ENCODE measurements at places on chromosomes 12 and 14.
A peak's percentile ranks its signal among the peaks of the same experiment; 100 is the strongest.

DNA sequence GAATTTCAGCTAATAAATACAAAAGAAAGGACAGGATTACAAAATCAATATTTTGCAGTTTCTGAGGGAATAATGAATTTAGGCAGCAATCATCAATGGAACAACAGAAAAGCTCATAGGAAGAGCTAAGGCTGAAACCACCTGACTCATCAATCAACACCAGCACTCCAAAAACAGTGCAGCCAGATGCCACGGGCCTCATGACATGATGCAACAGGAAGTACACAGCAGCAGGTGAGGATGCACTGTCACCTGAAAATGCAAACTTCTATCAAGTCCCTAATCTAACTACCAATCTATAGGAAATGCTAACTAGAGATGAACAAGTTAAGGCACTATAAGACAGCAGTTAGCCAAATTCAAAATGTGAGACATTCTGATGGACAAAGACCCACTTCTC lies 21.7 kb downstream of the GNS start:
- DNase-seq: no peak

GRCh38 chr14:93962701-93963601 lies 13.4 kb downstream of the ASB2 start:
- no peak for DNase-seq

DNA sequence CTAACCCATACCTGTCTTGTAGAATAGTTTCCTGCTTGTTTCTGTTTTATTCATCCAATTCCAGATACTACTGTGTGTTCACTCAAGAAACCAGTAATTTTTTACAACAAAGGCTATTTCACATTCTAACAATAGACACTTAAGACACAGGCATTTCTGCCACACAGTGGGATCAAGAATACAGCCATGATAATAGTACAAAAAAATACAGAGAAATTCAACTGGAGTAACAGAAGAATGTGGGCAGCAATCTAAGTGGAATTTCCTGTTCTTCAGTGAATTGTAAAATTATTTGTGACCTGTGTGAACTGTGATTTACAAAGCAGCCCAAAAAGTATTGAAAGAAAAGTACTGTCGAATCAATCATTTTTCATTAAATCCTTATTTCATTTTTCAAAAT lies 282.9 kb downstream of the CCER1 start:
- DNase-seq: no peak

DNA sequence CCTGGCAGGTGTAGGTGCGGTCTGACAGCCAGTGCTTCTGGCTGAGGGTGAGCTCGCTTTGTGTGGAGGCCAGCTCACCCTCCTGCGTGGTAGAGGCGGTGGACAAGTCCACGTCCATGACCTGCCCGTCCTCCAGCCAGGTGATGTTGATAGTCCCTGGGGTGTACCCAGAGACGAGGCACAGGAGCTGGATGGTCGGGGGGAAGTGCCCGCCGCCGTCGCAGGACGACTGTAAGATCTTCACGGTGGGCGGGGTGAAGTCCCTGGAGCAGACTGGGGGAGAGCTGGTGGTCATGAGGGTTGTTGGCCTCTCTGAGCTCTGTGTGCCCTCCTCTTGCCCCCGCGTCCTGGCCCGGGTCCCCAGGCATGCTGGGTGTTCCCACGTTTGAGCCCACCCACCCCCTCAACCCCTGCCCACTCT lies 74.6 kb downstream of the TMEM121 start:
- DNase-seq: no peak

GRCh38 chr12:90010089-90010488 lies 301.5 kb upstream of the ATP2B1 start:
- no peak for DNase-seq

DNA sequence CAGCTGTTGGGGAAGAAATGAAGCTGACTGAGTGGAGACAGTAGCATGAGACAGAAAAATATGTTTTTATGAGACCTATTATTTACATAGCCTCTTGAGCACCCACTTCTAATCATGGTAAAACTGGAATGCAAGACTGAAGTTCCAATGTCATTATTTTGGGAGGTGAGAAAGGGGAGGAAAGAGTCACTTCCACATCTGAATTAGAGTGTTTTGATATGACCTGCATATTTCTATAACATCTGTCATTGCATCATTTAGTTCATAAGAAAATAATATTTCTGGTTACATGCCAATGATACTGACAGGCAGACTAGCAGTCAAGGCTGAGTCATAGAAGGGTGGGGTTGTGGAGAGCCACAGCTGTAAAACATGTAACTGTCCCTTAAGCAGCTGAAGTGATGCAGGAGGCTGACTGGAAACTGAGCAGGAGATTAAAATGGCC lies 26.7 kb downstream of the NTN4 start:
- DNase-seq: peak; percentile 56

- DNase-seq: no peak
Observed at GRCh38 chr12:50927356-50927755, 25.0 kb upstream of the HIGD1C start.

DNA sequence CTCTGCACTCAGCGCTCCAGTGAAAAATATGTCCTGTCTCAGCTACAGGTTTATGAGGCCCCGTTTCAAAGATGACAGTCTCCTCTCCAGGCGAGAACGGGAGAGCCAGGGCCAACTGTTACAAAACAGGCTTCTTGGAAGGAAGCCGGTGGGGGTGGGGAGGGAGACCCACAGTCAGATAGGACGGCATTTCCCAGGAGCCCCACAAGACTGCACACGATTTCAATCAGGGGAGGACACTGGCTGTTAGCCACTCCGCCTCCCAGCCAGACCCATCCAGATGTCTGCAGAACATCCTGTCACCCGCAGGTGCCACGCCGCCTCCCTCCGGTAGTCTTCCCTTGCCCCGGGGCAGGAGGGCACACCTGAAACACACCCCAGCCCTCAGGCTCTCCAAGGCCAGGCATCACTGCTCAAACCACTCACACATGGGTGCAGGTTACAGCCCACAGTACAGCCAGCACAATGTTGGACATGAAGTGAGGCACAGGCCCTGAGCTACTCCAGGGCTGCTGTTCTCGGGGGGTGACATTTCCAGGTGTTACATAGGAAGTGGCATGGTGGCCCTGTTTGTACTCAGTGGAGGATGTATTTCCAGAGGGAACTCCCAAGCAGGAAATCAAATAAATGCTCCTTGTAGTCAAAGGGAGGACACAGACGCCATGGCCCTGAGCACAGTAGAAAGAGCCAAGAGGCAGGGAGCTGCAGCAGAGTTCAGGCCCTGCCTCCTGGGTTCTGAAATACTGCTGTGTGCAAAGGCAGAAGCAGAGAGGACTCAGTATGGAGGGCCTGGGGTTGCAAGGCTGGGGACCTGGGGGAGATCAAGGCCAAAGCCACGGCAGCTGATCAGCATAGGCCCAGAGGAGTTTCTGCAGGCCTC lies 138.1 kb downstream of the BCL11B start:
- DNase-seq: no peak

DNA sequence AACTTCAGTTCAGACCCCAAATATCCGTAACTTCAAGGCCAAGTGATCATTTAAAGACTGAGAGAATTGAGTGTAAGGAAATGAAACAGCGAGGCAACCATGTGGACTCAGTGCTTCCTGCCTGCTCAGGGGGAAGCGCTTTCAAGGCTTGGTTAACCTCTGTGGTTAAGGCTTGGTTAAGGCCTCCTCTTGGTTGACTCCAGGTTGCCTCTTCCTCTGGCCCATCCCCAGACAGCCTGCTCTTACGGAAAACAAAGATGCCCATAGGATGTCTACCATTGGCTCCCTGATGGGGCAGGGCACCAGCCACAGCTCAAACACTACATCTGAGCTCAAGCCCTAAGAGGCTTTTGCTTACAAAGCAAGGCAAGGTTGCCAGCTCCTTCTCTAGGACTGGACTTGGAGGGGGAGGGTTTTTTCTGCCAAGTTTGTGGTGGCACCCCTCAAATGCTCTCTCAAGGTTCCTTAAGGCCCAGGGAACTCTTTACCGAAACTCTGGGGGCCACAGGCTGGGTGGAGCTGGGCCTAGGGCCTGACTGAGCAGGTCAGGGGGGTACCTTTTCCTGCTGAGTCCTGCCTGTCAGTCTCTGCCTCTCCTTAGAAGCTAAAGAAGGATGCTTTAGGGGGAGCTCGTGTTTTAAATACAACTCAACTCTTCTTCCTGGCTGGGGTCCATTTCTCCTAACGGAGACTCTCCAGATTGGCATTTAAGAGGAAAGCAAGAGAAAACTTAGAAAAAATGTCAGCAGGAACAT lies 13.7 kb downstream of the COL2A1 start:
- DNase-seq: no peak

- no peak for DNase-seq
Observed at GRCh38 chr12:120381752-120382419, 12.9 kb upstream of the MSI1 start.

GRCh38 chr12:18496156-18496555 lies 234.8 kb downstream of the PIK3C2G start:
- no peak for DNase-seq

DNA sequence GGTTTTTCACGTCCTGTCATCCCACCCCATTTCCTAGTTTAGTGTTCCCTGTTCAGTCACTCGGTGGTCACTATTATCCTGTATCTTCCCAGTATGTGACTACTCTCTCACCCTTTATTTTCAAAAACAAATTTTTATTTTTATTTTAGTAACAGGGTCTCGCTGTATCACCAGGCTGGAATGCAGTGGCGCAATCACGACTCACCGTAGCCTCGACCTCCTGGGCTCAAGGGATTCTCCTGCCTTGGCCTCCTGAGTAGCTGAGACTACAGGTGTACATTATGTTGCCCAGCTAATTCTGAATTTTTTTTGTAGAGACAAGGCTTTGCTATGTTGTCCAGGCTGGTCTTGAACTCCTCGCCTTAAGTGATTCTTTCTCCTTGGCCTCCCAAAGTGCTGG lies 20.1 kb upstream of the PRICKLE1 start:
- DNase-seq: no peak

DNA sequence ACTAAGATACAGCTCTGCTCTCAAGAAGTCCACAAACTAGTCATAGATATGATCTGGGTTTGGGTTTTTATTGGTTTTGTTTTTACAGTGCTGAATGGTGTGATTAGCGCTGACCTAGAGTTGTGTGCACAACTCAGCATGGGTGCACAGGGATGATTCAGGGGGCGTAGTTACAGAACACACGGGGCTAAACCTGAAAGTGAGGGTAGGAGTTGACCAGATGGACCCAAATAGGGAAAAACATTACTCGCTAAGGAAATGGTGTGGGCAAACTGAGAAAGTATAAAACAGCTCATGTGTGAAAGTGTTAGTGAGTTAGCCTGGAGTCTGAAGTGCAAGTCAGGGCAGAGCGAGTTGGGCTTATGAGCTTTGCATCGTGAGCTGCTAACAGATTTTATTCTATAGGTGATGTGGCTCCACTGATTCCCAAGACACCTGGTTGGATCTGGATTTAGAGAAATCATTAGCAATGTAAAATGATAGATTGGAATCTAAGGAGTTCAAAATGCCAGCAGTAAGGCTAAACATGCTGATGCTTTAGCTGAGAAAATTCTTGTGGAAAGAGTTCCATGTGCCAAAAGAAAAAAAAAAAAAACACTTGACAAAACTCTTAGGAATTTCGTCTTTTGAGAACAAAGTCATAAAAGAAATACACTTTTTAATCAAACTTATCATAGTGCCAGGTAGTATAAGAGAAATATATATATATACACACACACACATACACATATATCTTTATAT lies 134.9 kb downstream of the SLC5A8 start:
- peak; percentile 43 for DNase-seq

- DNase-seq: no peak
Observed at GRCh38 chr12:102939670-102940222, 17.7 kb upstream of the ASCL1 start.

DNA sequence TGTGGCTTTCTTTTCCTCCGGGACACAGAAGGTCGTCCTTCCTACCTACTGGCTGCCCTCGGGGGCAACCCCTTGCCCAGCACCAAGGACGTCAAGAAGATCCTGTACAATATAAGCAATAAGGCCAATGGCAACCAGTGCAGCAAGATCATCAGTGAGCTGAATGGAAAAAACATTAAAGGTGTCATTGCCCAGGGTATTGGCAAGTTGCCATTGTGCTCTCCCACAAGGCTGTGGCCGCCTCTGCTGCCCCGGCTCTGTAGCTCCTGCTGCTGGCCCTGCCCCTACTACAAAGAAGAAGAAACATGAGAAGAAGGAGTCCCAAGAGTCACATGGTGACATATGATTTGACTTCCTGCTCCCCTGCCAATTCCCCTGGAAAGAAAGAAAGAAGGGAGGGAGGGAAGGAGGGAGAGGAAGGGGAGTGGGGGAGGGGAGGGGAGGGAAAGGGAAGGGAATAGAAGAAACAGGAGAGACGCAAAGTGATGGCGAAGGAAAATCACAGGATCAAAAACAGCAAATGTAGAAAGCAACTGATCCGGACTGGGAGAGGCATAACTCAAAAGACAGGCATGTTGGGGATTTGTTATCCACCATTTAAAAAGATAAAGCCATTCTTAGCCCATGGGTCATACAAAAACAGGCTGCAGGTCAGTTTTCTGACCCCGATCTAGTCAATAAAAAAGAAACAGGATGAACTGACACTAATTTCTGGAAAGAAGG lies 61.3 kb upstream of the RESF1 start:
- DNase-seq: no peak

GRCh38 chr14:106488291-106488690 lies 961.9 kb downstream of the TMEM121 start:
- no peak for DNase-seq

GRCh38 chr12:71763677-71764379 lies 9.2 kb downstream of the RAB21 start:
- no peak for DNase-seq

DNA sequence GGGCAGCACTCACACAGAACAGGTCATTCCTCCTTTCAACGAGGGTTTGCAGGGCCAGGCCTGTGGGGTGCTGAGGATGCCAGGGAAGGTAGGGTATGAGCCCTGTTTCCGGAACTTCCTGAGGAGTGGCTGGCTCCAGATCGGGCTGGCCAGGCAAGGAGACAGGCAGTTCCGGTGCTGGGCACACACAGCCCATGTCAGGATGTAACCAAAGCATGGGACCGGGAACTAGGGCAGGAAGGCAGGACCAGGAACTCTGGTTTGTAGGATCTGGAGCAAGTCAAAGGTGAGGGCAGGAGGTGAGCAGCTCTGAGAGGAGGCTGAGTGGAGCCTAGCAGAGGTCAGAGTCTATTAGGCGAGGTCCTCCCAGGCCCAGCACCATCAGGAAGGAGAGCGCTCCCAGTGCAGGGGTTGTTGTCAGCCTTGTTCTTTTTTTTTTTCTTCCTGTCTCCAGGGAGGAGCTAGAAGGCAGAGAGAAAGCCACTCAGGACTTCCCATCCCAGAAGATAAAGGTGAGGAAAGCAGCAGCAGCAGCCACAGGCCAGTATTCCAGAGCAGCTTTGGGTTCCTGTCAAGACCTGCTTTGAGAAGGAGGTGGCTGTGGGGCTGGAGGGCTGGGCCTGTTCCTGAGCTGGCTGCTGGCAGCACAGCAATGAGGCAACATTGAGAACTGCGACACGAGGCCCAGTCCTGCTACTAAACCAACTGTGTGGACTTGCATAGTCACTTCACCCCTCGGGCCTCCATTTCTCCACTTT lies 49.0 kb upstream of the PTGR2 start:
- DNase-seq: no peak

GRCh38 chr14:78022059-78022458 lies 148.1 kb upstream of the NRXN3 start:
- DNase-seq: peak; percentile 10

DNA sequence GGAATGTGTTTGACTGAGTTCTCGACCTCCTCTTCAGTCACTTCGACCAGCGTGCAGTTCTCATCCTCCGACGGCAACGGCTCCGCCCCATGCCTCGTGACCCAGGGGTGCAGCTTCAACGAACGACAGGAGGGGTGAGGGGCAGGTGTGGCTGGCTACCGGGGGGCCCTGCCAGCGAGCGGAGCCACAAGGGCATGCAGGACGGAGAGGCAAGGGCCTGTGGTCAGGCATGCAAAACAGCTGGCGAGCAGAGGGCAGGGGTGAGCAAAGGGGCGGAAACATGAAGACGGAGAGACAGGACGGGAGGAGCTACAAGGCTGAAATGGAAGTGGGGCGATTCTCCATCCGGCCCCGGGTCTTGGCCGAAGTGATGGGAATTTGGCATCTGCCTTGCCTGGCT lies 38.7 kb downstream of the P2RX4 start:
- no peak for DNase-seq
